Nucleus accumbens (tissue), 56 donors: ENCODE measurements at places on chromosomes 6 and 20.

DNA sequence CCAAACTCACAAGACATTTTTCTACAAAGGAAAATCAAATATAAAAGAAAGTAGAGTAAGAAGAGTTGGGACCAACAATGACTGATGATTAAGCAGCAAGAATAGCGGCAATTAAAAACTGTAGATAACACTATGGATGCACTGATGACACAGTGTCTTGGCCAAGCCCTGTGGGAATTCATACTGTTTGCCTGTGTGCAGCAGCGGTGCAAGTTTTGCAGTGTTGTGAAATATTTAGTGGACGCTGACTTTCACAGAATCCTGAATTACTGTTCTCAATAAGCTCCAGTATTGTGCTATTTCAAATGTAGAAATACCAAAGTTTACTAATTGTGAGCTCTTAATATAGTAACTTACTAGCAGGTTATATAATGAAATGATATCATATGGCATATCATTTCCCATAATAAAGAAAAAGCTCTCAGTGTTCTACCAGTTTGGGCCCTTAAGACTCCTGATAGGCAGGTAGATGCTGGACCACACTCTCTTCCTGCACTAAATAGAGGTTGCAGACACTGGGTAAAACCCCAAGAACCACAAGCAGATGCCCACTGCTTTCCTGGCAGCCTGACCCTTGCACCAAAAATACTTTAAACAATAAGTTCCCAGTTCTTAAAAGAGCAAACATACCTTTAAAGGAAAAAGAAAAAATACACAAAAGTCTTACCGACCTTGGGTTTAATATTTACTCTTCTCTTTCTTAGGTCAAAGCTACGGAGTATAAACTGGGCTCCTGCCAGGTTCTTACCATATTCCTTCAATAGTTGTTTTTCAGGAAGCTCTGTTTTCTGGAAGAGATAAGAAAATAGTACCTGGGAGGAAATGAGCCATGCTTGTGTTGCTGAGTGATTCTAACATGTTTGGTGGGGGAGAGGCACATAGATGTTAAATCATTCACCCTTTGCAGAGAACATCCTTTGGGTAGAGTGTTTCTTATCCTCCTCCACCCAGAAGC is 41.6 kb downstream of the ANKEF1 start:
- DNase-seq, result no peak

DNA sequence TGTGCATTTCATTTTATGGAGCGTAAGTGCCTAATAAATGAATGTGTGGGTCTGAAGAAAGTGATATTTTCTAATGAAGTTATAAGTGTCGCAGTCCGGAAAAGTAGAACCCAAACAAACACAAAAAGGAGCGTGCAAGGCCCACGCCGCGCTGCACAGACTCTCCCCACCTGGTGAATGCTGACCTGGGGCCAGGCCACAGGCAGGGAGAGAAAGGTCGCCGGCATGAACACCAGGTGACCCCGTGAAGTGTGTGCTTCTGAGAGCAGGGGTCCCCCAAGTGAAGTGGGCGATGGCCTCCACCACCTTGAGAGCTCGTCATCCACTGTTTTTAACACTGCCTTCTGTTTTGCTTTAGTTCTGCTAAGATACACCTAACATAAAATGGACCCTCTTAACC is 114.8 kb downstream of the MYLK4 start:
- no peak for DNase-seq

DNA sequence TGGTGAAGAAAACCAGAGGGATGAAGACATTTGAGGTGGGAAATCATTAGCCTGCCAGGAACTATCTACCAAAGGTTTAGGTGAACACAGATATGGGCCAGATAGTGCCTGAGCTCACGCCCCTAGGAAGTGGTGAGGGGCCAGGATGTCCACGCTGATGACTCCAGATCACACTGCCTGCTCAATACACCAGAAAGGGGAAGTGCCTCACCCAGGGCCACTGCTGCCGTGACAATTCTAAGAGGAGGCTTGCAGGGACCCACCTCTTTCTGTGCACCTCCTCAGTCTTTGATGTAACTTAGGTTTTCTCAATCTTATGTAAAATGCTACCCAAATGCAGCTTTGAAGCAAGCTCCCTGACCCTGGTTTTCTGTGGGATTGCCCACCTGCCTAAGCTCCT is 5.4 kb upstream of the RAB44 start:
- DNase-seq, result no peak

DNA sequence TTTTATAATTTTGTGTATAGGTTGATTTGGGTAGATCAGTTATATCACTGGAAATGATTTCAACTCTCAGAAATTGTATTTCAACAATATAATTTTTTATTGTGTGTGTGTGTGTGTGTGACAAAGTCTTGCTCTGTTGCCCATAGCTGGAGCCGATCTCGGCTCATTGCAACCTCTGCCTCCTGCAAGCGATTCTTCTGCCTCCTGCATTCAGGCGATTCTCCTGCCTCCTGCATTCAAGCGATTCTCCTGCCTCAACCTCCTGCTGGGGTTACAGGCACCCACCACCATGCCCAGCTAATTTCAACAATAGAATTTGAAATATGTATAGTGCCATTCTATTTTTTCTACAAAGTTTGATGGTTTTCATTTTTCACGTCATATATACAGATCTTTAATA is 24.1 kb downstream of the AFDN start:
- DNase-seq, result no peak

DNA sequence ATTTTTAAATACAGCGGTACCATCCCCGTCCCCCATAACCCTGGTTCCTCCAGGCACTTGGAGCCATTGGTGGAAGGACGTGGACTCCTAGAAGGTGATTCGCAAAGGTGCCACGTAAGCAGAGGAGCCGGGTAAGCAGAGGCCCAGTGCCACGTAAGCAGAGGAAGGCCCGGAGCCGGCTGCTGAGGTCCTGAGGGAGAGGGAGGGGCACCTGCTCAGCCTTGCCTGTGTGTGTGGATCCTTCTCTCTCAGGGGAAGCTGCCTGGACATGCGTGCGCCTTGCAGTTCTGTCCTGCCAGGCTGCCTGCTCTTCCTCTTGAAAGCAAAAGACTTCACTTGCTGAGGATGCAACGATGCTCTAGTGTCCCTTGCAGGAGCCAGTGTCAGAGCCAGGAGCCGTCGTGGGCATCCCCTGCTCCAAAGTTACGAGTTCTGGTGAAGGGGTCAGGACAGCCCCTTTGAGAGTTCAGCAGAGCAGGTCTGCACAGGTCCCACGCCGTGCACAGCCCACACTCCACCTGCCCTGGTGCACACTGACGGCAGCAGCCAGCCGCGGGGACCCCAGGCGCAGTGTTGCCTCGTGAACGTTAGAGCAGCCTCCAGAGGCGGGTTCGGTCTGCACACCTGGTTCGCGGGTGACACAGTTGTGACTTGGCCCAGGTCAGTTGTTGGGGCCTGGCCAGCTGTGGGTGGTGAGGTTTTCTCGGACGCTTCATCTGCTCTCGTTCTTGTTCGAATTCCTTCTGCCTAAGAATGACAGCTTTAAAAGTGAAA is 1.9 kb upstream of the NKAIN4 start:
- no peak for DNase-seq

- DNase-seq, result no peak
Observed at GRCh38 chr6:31831350-31832215, 4.0 kb downstream of the HSPA1B start.

DNA sequence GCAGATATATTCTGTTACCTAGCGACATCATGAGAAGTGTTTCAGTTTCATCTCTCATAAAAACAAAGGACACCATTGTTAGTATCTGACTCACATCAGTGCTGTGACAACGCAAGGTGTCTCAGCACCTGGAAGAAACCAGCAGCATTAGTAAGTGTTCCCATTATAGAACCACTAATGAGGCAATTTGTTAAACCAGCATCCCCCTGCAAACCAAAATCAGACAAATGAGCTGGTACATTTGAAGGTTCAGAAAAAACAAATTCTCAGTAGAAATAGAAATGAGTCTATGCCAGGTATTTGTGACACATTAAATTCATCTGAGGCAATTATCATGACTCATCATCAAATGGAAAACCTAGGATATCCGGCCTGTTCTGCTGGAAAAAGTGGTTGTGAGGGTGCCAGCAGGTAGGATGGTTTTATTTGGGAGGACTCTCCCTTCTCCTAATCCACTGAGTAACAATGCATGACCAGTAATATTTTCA is 151.7 kb downstream of the TMEM200A start:
- DNase-seq, result no peak

DNA sequence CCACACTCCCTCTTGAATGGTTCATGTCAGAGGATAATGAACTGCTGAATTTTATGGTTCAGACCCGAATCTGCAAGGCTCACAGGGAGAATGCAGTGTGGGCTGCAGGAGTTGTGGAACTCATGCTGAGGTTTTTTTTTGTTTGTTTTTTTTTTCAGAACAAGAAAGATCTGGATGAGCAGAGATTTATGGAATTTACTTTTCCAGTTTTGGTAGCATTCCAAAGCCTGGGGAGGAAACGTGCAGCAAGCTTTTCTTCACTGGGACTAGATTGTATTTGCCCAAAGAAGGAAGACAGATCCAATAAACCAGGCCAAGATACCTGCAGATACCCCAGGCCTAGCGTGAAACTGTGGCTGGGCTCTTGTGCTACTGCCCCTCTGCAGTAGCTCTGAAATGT is 223.9 kb upstream of the TAB2 start:
- DNase-seq, result no peak

- DNase-seq, result no peak
Observed at GRCh38 chr6:161922631-161923119, 648.8 kb upstream of the AGPAT4 start.

- no peak for DNase-seq
Observed at GRCh38 chr6:45838996-45839395, 176.7 kb downstream of the CLIC5 start.

GRCh38 chr20:53677447-53678314 is 84.0 kb upstream of the ZNF217 start:
- no peak for DNase-seq

- DNase-seq, result no peak
Observed at GRCh38 chr6:144647406-144647964, 362.4 kb downstream of the UTRN start.

DNA sequence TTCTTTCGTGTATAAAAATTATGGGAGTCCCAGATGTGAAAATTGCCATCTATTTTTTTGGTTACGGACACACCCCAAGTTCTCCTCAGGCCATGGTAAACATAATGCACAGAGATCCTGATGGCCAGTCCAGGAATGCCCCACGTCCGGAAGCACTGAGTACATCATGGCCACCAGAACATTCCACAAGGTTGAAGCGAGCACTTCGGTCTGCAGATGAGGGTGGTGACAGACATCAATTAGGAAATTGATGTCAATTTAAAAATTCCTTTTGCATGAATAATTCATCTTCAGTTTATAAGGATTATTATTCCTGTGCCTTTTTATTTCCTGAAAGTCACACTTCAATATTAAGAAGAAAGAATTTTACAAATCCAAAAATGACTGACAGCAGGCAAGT is 13.2 kb upstream of the EXOC2 start:
- no peak for DNase-seq

DNA sequence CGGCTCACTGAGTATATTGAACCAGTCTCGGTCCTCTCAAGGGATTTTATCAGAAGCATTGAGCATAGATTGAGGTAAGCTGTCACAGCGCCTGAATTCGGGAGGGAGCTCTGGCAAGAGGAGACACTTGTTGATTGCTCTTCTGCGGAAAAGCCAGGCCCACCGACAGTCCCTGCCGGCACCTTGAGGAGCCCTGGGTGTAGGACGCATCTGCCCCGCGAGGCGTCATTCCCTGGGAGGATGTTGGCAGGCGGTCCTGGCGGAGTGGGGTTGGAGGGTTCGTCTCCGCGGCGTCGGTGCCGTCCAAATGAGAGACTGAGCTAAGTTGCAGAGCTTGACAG is 843 bp downstream of the FBXO9 start:
- no peak for DNase-seq

GRCh38 chr6:119233312-119233984 is 116.1 kb downstream of the MAN1A1 start:
- DNase-seq, result no peak

DNA sequence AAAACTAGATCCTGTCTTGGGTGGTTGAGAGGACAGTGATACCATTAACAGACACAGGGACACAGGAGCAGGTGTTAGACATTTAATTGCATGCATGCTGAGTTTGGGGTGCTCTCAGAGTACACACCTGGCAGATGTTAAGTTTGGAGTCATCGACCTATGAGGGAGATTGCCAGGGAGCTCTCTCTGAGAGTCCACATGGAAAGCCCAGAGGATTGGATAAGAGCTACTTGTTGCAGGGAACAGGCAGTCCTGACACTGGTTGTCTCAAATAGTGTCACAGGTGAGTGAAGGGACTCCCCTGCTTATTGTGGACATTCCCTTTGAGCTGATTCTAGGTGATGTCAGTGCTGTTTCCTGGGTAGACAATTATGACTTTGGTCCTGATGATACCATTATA is 3.1 kb downstream of the ATRN start:
- no peak for DNase-seq

- no peak for DNase-seq
Observed at GRCh38 chr6:41878961-41879405, 16.2 kb downstream of the USP49 start.

- DNase-seq, result no peak
Observed at GRCh38 chr6:50977796-50978195, 159.1 kb downstream of the TFAP2B start.

GRCh38 chr6:140043357-140043756 is 668.9 kb upstream of the CITED2 start:
- no peak for DNase-seq

DNA sequence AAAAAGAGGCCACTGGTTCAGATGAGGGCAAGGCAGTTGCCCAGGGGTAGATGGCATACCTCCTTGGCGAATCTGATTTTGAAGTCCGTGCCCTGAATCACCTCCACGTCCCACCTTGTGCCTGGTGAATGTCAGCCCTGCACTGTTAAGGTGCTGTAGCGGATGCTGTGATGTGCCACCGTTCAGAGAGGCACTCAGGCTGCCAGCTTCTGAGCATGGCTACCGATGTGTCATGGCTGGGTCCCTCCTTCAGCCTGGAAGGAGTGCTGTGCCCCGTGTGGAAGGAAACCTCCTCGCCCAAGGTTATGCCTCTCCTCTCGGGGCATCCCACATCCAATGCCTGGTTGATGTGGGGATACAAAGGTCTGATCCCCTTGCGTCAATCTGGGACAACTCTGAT is 43.6 kb downstream of the UST start:
- DNase-seq, result no peak

DNA sequence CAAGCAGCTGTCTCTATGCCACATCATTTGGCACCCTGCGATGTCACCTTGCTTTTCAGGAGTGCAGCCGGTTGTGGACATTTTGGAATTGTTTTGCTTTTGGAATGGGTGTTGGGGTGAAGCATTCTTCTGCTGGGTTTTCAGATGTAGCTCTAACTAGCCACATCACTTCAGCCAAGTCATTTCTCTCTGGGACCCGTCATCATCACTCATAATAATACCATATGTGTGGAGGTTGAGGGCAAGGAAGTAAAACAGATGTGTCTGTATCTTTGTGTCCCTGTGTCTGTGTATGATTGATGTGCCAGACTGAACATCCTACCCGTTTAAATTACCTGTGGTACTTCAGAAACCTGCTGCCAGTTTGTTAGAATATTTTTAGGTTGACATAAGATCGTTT is 49.5 kb upstream of the TULP4 start:
- DNase-seq, result no peak

DNA sequence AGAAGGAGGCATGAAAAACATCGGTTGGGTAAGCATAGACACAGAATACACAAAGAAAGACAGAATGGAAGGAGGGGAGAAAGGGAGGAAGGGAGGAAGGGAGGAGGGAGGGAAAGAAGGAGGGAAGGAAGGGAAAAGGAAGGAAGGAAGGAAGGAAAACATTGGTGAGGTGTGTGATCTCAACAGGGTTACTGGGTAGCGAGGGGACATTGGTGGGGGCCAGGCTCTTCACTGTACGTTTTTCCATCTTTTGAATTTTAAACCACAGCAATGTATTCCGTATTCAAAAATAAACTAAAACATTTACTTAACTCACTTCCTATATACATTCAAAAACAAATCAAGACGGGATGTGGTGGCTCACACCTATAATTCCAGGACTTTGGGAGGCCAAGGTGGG is 20.7 kb upstream of the BPIFA2 start:
- DNase-seq, result no peak
